ENCODE measurements at places on chromosomes 5 and 9.

DNA sequence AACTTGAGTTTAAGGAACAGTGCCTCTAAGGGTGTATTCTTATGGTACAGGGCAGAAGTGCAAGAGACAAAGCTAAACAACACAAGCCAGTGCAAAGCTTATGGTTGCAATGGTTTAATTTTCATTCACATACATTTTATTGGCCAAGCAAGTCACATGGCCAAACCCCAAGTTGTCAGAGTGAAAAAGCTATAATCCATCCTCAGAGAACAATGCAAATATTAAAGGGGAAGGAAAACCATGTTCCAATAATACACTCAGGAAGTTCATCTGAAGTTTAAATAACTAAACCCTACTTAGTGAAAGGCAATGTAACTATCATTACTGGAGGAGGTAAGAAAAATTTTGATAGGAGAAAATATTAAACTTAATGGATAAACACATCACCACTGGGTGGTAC is 26.6 kb upstream of the TLR4 start:
- no peak for DNase-seq

- no peak for DNase-seq
Measured at GRCh38 chr5:111655169-111655924, 101.6 kb downstream of the NREP start.

DNA sequence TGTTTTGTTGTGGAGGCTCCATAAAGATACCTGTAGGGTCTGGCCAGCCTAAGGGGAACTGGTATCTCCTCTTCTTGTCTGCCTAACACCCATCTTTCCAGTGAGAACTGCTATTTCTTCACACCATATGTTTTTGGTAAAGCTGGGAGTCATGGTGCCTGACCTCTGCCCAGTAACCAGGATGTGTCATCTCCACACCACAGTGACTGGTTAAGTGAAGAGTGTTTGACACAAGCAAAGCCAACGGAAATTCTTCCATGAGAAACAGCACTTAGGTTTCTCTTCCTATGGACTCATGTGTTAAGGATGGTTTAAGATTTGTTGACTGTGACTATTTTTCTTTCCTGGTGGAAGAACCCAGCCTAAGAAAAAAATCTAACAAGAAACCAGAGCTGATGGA is 111.5 kb downstream of the HTR4 start:
- DNase-seq, result no peak

DNA sequence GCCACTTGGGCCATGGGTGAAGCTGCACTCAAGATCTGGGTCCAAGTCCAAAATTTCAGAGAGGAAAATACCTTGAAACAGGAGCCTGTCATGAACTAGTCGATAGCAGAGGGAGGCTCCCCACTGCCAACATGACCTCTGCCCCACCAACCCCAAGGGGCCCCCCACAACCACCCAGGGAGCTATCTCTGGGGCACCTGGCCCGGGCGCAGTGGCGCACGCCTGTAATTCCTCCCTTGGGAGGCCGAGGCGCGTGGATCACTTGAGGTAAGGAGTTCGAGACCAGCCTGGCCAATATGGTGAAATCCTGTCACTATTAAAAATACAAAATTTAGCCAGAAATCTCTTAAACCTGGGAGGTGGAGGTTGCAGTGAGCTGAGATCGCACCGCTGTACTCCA is 20.1 kb upstream of the HMCN2 start:
- no peak for DNase-seq

Data from hypothalamus (tissue), 51 donors.